Stimulated activated CD4-positive, alpha-beta T cell treated with anti-CD3 and anti-CD28 coated beads, Interleukin-2, amount 100 ng/mL, for 4 hours (primary cell): ENCODE measurements at places on chromosomes 13 and 19.
A peak's percentile ranks its signal among the peaks of the same experiment; 100 is the strongest.

GRCh38 chr13:64556376-64556775 lies 2673.8 kb downstream of the PCDH9 start:
- DNase-seq = no peak

DNA sequence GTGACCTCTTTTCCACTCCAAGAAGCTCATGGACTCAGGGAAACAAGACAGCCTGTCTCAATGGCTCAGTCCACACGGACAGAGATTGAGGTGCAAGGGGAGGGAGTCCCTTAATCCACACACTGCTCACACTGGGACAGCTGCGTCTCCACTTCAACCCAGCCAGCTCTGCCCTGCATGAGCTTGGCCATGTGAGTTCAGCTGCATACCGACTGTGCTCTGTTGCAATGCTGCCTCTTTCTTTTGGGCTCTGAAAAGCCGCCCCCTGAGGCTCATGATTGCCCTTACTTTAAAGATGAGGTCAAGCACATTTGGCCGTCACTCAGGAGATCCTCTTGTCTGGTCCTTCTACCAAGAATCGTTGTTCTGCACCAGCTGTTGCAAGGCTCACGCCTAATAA lies 64.8 kb upstream of the KCTD15 start:
- no peak for DNase-seq

DNA sequence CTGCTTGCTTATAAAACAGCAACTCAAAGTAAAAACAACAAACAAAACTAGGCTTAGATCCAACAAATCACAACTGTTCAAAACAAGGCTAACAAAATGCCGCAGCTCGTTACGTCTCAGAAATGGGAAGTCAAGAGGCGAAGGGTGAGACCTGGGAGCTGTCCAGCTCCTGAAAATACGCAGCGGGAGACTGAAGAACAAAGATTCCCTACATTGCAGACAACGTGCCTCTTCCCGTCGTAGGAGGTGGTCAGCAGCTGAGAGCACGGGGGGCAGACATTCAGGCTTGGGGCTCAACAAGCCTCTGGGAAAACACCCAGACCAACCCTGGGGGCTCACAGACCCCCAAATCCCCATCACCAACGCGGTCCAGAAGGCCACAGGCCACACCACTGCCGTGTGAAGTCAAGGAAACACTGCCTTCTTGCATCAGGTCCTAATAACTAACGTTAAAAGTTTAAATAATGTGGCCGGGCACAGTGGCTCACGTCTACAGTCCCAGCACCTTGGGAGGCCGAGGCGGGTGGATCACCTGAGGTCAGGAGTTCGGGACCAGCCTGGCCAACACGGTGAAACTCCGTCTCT lies 13.5 kb downstream of the PLPP2 start:
- DNase-seq = no peak

- DNase-seq = no peak
These were observed 3.4 kb downstream of the EBI3 start for GRCh38 chr19:4232614-4233281.

- peak; percentile 85 for DNase-seq
These were observed at the start of gene ZNF43 for GRCh38 chr19:21835810-21836444. ZNF43 (minus strand) TSS chr19:21836182; CDS start chr19:21836038, 144 bp downstream.

- no peak for DNase-seq
These were observed 1370.3 kb upstream of the SLC10A2 start for GRCh38 chr13:104436555-104436954.

DNA sequence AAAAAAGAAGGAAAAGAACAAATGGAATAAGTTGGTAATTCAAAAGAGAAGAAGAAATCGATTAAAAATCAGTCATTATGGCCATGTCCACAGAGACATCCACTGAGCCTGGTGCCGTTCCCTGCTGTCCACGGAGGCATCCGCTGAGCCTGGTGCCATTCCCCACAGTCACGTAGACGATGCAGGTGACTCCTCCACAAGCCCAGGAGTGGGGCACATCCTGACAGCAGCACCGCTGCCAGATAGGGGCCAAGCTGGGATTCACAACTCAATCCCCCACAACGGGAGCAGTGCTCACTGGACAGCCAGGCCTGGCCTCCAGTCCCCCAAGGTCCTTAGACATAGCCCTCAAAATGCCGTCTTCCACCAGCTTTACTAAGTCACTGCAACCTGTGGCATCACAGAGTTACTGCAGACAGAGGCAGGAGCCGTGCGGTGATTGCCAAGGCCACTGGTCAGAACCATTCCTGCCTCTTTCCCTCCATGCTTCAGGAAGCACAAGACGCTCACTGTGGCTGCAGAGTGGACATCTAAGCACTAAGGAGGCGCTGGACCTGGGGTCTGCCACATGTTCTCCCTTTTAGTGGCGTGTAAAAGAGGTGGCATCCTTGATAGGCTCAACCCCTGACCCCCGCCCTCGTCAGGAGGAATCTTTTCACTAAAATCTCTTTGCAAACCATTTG lies 131.5 kb upstream of the SPACA7 start:
- DNase-seq = no peak

DNA sequence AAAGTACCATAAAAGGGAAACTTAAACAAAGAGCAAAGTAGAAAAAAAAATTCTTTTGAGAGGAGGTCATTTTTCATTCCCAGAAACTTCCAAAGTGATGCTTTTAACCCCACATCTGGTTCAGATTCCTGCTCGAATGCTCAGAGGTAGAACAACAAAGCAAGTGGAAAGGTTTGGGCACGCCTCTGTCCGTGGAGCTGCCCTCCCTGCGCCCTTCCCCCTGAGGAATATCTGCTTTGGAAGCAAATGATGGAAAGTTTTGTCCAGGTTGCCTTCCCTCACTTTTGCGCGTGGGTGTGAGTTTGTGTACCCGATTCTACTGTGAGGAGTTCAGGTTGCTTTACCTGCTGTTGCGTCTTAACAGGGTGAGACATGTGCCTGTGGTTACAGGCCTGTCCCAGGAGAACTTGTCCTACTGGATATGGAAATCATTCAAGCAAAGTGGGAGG lies 110.2 kb downstream of the KLF5 start:
- DNase-seq = no peak

- no peak for DNase-seq
These were observed 31.3 kb upstream of the CEBPA start for GRCh38 chr19:33333642-33334041.

GRCh38 chr19:54694648-54695047 lies 29.6 kb upstream of the KIR3DL3 start:
- no peak for DNase-seq

GRCh38 chr13:25181597-25181996 lies 9.5 kb upstream of the AMER2 start:
- no peak for DNase-seq

DNA sequence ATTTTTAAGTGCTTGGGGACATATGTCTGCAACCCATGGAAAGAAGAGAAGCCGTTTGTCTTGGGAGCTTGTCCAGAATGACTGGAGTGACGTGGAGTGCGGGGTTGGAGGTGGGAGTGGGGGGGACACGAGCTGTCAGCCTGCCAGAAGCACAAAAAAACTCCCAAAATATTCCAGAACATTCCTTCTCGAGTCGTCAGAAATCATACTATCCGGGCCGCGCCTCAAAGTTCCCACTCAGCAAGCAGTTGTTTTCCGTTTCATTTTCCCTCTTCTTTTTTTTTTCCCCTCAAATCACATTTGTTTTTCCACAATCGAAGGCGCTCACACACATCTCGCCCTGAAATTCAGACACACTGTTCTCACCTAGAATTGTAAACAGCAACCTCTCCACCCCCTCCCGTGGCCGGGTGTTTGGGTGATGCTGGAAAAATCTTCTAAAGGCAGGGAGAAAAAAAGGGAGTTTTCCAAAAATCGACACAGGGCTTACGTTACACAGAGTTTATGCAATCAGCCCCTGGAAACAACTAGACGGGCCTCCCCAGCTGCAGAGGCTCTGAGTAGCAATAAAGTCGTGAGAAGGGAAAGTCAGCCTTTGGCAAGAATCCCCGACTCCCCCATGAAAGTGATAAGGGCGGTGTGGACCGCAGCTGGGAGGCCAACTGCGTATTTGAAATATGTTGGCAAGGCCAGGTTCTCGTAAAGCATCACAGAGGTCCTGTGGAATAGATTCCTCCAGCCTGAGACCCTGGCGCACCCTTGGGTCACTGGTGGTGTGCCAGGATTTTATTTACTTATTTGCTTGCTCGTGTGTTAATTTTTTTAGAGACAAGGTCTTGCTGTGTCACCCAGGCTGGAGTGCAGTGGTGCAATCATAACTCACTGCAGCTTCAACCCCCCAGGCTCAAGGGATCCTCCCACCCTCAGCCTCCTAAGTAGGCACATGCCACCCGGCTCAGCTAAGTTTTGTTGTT lies 31.2 kb upstream of the KLF2 start:
- no peak for DNase-seq

DNA sequence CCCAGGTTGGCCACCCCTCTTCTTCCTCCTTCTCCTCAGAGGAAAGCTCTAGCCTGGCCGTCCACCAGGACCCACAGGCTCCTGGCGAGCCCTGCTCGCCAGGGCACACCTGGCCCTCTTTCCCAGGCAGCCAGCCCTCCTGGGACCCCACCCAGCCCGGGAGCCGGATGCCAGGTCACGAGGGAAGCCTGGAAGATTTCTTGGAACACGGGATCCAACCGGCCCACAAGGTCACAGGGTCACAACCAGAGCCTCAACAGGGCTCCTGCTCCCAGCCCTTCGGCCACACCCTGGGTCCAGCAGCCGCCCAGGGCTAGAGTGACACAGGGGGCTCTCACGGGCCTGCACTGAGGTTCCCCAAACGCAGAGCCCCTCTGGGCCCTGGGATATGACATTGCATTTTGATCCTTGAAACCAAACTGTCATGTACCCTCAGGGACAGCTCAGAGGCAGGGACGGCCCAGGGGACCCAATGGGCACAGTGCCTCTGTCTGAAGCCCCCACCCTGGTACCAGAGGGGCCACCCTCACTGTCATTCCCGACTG lies 5.5 kb downstream of the MKNK2 start:
- DNase-seq = no peak

- DNase-seq = no peak
These were observed 16.9 kb downstream of the TMEM150B start for GRCh38 chr19:55308281-55308680.

- DNase-seq = no peak
These were observed 128.9 kb upstream of the KLHL1 start for GRCh38 chr13:70237131-70237530.

GRCh38 chr13:44930963-44931623 lies 58.2 kb downstream of the NUFIP1 start:
- DNase-seq = no peak

DNA sequence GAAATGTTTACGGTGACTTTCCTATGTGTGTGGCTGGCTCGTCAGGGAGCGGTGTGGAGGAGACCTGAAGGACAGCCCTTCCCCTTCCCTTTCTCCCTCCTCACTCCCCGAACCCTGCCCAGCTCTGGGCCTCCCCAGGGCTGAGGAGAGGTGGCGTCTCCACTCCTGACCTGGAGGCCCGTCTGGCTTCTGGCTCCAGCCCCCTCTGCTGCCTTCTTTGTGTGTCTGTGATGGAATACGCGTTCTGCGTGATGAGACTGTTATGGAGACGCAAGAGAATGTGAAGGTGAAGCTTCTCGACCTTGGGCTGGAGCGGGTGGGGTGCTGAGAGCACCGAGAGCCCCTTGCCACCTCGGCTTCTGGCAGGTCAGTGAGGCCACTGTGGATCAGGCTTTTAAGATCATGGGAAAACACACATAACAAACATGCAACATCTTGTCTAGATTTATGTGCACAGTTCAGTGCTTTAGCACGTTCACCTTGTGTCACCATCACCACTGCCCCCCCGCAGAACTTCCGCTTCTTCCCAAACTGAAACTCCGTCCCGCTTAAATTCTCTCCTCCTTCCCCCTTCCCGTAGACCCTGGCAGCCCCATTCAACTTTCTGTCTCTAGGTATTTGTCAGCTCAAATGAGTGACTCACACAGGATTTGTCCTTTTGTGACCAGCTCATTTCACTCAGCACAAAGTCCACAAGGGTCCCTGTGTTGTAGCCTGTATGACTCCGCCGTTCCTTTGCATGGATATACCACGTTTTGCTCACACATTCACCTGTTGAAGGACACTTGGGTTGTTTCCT lies 24.7 kb downstream of the ATP11A start:
- no peak for DNase-seq

DNA sequence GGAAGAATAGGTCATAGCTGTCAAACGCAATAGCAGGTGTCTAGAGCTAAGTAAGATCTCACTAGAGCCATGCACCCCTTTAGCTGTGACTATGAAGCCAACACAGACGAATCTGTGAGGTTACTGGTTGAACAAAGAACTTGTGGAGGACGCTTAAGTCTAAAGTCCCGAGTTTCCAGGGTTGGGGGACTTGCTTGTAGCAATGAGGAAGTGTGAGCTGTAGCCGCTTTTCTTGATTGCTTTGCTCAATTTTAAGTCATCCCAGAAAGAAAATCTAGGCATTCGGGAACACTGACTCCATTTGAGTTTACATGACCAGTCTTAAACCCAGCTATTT lies 1.6 kb downstream of the GPC5 start:
- no peak for DNase-seq
